Vagina (tissue), 2 donors: ENCODE measurements at places on chromosomes 16 and 17.

GRCh38 chr17:3860939-3861700, 15.1 kb upstream of the NCBP3 start:
- DNase-seq, result no peak

GRCh38 chr17:5921512-5922282, 148.5 kb upstream of the WSCD1 start:
- no peak for DNase-seq

GRCh38 chr17:63946440-63947363, 14.6 kb upstream of the CD79B start:
- DNase-seq, result no peak

GRCh38 chr17:4448197-4448980, 14.6 kb downstream of the SPNS3 start:
- no peak for DNase-seq

DNA sequence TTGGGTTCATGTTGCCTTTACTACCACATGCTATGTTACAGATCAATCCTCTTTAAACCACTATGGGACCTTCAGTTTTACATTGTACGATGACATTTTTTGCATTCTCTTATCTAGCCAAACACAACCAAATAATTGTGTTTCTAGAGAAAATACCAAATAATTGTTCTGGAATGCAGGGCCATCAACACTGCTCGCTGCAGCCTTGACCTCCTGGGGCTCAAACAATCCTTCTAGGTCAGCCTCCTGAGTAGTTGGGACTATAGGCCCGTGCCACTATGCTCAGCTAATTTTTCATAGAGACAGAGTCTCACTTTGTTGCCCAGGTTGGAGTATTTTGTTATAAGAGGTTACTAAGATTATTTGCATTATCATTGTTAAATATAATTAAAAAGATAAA, 237.5 kb upstream of the PMFBP1 start:
- DNase-seq, result no peak

DNA sequence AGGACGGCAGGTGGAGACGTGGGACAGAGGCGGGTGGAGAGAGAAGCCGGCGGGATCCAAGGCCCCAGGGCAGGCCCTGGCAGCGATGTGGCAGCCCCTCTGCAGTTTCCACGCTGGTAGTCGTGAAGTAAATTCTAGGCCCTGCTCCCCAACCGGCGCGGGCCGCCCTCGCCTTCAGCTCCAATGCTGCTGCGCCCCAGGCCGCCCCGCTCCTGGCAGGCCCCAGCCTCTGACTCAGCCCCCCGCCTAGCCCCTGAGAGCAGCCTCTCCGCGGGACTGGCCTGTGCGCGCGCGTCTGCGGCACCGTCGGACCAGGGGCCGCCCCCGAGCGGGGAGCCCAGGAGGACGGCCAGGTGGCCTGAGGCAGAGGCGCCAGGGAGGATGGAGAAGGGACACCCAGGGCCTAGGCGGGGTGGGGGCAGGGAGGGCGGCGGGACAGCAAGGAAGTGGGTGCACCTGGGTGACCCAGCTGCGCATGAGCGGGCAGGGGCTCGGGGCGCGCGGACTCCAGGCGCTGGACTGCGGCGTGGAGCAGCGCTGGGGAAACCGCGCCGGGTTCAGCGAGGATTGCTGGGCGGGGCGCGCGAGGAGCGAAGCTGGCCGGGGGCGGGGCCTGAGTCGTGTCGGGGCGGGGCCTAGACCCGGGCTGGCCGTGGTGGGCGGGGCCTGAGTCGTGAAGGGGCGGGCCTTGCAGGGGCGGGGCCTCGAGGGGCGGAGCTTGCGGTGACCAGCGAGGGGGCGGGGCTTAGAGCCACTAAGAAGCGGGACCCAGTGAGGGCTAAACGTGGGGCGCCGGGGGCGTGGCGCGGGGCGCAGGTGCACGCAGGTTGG, 29.6 kb downstream of the ZNF778 start:
- DNase-seq, result no peak

- DNase-seq, result no peak
These were observed 17.1 kb upstream of the C17orf58 start for GRCh38 chr17:68013385-68013784.

DNA sequence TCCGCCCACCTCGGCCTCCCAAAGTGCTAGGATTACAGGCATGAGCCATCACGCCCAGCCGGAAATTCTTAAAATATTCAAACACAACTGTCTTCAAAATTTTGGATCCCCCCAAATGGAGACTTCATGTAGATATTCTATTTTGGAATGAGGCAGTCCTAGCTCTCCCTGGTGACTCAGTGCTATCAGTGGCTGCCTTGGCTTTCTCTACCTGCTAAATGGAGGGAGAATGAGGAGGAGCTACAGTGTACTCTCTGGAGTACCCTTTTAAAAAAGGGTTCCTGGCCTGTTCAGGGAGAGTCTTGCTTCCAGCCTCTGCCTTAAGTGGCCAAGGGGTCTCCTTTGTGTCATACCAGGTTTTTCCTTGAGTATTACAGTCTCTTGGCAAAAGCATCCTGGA, 10.8 kb downstream of the ALKBH5 start:
- no peak for DNase-seq

- no peak for DNase-seq
These were observed 78.4 kb downstream of the CNGB1 start for GRCh38 chr16:57892447-57893096.

GRCh38 chr17:48678141-48678971, 44.0 kb downstream of the PRAC1 start:
- no peak for DNase-seq

- DNase-seq, result no peak
These were observed 330.4 kb downstream of the CDH13 start for GRCh38 chr16:82957212-82957611.

GRCh38 chr17:77429969-77430752, 289.4 kb downstream of the SEC14L1 start:
- no peak for DNase-seq

GRCh38 chr17:47776330-47777197, 43.5 kb downstream of the TBX21 start:
- DNase-seq, result no peak

DNA sequence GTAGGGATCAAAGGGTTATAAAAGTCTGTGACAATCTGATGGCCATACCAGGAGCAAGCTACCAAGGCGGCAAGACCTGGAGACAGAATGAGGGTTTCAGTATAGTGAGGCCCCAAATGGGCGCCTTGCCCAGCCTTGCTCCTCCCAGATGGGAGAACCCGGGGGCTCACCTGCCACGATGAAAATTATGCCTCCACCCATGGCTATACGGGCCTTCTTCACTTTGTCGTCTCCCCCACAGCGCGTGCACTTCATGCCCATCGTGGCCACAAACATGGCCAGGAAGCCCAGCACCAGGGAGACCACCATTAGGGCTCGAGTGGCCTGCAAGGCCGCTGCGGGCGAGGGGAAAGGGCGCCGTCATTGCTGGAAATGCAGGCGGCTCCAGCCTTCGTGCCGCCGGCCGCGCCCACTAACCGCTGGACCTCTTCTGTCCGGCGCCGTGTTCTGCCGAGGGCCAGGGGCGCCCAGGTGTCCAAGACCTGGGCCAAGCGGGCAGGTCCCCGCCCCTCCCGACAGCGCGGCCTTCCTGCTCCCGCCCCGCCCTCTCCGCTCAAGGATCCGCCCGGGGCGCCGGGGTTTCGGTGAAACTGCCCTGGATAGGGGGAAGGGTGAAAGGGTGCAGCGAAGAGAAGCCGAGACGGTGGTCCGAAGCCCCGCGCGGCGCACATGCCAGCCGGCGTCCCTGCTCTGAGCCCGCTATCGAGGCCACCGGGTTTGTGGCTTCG, 1.5 kb downstream of the CLDN7 start:
- DNase-seq, result no peak

DNA sequence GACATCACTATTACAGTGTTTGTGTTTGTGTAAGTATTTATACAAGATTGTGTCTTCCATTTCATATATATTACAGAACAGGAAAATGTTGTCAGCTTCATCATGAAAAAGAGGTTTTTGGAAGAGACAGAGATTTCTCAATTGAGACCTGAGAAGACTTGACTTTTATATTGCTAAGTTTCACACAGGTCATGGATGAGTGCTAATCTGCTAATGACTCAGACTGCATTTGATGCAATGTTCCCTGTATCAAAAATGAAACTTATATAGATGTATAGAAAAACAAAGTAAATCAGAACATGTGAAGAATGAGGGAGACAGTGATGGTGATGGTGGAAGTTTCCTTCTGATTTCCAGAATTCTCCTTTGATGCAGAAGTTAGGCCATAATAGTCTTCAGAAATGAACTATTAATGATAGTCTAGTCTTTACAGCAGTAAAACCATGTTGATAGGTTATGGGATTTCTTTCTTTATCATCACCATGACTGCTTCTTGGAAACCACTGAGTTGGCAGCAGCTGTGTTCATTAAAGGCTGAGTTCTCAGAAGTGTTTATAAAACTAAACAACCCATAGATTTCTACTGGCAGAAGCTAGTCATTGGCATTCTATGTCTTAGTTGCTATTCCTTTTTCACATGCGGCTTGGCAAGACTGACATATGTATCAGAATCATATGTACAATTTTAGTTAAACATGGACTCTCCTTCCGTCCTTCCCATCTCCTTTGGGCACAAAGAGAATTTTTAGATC, 56.1 kb downstream of the PCTP start:
- no peak for DNase-seq

- no peak for DNase-seq
These were observed 33.4 kb upstream of the TMEM92 start for GRCh38 chr17:50240851-50241250.

- no peak for DNase-seq
These were observed 51.0 kb downstream of the VAC14 start for GRCh38 chr16:70749681-70750601.

GRCh38 chr17:38868817-38869525, 887 bp upstream of the LASP1 start:
- peak; percentile 98 for DNase-seq

DNA sequence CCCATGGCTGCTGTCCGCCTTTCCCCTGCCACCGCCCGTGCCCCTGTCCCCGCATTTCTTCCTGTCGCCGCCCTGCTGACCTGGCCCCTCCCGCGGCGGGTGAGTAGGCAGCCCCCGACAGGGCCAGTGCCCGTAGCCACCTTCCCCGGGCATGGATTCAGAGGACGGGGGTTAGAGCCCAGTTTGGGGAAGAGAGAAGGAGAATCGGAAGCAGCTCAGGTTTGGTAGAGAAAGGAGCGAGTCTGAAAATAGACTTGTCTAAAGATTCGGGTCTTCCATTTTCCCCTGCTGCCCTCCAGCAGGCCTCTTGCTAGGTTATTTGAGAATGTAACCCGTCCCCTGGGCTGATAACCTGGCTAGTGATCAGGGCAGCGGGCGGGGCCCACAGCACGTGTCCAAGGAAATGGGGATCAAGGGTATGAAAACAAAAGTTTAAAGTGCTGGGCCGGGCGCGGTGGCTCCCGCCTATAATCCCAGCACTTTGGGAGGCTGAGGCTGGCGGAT, 7.9 kb upstream of the CLDN9 start:
- no peak for DNase-seq

- DNase-seq, result no peak
These were observed 41.3 kb upstream of the SIAH1 start for GRCh38 chr16:48426244-48427141.

DNA sequence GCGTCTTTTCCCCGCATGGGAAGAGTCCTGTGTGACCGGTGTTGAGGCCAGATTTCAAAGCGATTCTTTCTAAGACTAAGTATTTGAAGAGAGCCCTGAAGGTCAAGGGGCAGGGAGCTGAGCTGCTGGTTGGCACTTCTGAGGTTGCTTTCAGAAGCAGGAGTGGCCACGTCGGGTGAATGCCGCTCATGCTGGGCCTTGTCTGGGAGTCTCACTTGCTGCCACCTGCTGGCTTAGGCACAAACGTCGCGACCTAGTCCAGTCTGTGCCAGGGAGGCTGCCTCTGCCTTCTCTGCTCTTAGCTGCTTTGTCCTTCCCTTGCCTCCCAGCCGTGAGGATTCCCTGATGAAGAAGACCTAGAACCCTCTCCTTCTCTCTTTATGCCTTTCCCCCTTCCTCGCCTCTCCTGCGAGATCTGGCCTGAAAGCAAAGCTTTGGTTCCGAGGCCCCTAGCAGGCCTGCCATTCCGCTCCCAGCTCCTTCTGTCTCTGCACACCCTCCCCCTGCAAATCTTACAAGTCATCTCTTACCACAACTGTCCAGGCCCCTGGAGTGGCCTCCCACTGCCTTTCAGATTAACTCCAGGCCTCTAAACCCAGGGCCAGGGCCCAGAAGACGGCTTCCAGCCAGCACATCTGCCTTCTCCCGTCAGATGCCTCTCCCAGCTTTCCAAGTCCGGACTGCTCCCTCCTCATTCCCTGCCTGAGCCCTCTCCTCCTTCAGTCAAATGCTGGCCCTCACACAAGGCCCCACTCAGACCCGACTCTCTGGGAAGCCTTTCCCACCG, 11.4 kb downstream of the CTNS start:
- DNase-seq, result no peak

- DNase-seq, result no peak
These were observed 32.9 kb downstream of the HS3ST3A1 start for GRCh38 chr17:13568582-13569397.

DNA sequence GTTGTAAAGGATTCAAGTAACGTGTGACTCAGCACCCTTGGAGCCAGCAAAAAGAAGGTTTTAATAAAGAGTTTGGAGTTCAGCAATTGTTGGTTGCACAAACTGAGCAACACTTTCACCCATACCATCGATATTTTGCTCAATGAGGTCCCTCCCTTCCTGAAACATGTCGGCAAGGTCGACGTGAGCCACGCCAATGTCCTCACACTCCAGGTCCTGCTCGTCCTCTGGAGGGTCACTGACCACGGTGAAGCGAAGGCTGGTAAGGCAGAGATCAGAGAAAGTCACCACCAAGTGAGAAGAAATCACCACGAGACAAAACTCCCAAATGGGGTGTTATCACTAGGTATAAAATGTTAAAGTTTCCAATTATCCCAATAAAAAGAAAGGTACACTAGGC, 98.3 kb downstream of the RPGRIP1L start:
- no peak for DNase-seq

DNA sequence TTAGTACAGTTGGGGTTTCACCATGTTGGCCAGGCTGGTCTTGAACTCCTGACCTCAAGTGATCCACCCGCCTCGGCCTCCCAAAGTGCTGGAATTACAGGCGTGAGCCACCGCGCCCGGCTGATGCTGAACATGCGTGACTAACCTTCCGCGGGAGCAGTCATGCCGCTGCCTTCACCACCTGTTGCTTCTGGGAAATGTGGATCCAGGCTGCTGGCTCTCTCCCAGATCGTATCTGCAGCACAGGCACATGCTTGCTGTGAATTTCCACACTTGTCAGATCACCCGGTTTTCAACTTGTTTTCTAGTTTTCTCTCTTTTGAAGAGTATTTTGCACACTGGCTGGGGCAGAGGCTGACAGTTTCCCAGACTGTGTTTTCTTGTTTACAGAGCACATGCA, 97.9 kb downstream of the ADCY9 start:
- DNase-seq, result no peak

GRCh38 chr16:53549970-53550690, 47.1 kb upstream of the AKTIP start:
- no peak for DNase-seq

GRCh38 chr17:12605222-12605621, 60.5 kb upstream of the MYOCD start:
- DNase-seq, result no peak

- DNase-seq, result no peak
These were observed 36.7 kb downstream of the MYH10 start for GRCh38 chr17:8593830-8594229.

GRCh38 chr16:89152831-89153700, 18.5 kb upstream of the CDH15 start:
- no peak for DNase-seq

GRCh38 chr17:34570506-34570905, 8.9 kb upstream of the TMEM132E start:
- no peak for DNase-seq
